Suppressor macrophage treated with lipopolysaccharide for 4 hours (primary cell): ENCODE measurements at places on chromosomes 7 and 10.

DNA sequence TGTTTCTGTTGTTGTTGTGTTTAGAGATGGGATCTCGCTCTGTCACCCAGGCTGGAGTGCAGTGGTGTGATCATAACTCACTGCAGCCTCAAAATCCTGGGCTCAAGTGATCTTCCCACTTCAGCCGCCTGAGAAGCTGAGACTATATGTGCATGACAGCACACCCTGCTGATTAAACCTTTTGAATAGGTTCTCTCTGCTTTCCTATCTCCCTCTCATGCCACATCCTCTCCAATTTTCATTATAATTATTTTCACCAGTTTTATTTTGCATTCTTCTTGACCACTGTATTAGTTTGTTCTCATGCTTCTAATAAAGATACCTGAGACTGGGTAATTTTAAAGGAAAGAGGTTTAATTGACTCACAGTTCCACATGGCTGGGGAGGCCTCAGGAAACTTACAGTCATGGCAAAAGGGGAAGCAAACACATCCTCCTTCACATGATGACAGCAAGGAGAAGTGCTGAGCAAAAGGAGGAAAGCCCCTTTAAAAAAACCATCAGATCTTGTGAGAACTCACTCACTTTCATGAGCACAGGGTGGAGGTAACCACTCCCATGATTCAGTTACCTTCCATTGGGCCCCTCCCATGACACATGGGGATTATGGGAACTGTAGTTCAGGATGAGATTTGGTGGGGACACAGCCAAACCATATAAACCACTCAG, 12.9 kb downstream of the AGK start:
- DNase-seq = peak; percentile 80

DNA sequence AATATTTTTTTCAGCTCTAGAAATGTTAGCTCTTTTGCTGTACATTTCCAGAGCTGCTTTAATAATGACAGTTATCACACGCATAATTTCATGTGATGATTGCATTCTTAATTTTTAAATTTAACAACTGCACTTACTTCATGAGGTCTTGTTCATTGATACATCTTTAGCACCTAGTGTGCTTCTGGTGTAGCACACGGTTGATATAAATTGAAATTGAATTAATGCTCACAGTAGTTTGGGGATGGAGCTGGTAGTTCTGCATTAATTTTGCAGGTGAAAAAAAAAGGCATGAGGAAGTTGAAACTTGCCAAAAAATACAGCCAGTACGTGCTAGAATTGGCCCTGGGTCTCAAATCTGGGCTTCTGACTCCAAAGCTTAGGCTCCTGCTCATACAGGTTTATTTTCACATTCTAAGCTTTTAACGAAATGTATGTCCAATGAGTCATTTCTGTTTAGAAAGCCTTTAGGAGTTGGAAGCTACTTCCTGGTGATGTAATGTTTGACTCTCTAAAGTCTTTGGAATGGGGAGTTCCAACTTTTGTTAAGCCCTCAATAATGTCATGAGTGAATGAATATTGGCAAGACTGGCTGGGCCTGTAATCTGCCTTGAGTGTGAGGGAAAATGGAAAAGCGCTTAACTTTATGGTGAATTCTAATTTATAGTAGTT, 62.5 kb downstream of the DAGLB start:
- DNase-seq = peak; percentile 93

GRCh38 chr10:110009736-110010475, 2.1 kb downstream of the ADD3 start:
- DNase-seq = peak; percentile 38

DNA sequence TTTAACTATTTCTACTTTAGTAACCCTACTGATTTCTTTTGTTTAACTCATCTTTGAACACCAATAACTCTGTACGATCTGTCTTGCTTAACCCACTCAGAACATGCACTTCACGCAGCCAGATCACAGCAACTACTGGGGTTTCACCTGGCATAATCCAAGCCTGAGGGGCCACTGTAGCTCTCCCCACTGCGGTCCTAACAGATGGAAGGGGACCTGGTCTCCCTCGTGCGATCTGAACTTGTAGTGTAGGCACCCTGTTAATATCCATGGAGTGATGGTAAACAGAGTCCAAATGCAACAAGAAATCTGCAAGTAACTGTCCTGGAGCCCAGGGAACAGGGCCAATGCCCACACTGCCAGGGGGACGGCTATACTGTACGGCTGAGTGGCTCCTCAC, 45.5 kb downstream of the INSIG1 start:
- DNase-seq = no peak
